Osteocyte (in vitro differentiated cells): ENCODE measurements at places on chromosomes 5 and 9. TPM values are rescaled to one million over a fixed set of nuclear protein-coding genes. Genes with fewer than 3 reads are reported as not detected.
A peak's percentile ranks its signal among the peaks of the same experiment; 100 is the strongest.

DNA sequence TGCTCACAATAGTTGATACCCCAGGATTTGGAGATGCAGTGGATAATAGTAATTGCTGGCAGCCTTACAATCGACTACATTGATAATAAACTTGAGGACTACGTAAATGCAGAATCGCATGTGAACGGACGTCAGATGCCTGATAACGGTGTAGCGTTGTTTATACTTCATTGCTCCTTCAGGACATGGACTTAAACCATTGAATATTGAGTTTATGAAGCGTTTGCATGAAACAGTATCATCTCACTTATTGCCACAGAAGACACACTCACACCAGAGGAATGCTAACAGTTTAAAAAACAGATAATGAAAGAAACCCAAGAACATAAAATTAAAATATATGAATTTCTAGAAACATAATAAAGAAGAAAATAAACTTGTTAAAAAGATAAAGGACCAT is 101.6 kb downstream of the GABBR2 start:
- DNase-seq, result no peak
- H3K4me3 ChIP-seq, result no peak overlapping the region
- peaks cover 5% of the 10 kb centered on the region for H3K27me3 ChIP-seq

The ARSI gene
- total RNA-seq, result 0.51 and 0.81 TPM in 2 replicates

GRCh38 chr5:144198386-144198785 is 27.7 kb downstream of the KCTD16 start:
- no peak overlapping the region for H3K4me3 ChIP-seq
- peak overlapping the region; percentile 3 for H3K27ac ChIP-seq
- H3K4me1 ChIP-seq, result peaks cover 7% of the 10 kb centered on the region
- no peak for DNase-seq
- H3K27me3 ChIP-seq, result peaks cover 22% of the 10 kb centered on the region

The DND1 gene
- 1.6 and 1.9 TPM in 2 replicates for total RNA-seq

The SNCAIP gene
- total RNA-seq, result 4.2 and 6.0 TPM in 2 replicates

GRCh38 chr9:81984928-81985327 is 3.6 kb upstream of the SPATA31D1 start:
- no peak overlapping the region for H3K4me3 ChIP-seq
- H3K36me3 ChIP-seq, result no peaks in the 10 kb centered on the region
- no peak overlapping the region for H3K27ac ChIP-seq
- no peaks in the 10 kb centered on the region for H3K4me1 ChIP-seq
- no peak for DNase-seq

DNA sequence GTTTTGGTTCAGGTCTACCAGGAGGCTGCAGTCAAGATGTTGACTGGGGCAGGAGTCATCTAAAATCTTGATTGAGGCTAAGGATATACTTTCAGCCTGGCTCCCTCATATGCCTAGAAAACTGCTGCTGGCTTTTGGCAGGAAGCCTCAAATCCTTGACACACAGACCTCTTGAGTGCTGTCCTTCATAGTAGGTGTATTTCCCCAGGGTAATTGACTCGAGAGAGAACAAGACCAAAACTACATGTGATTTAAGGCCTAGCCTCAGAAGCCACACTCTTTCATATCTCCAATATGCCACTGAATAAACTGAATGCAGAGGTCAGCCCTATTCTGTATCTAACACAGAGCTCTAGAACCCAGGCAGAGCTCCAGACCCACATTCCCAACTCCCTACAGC is 402.3 kb upstream of the ADAMTS16 start:
- no peaks in the 10 kb centered on the region for H3K36me3 ChIP-seq
- H3K27ac ChIP-seq, result no peak overlapping the region
- no peaks in the 10 kb centered on the region for H3K4me1 ChIP-seq
- DNase-seq, result no peak

GRCh38 chr5:43563321-43563720 is 6.4 kb upstream of the PAIP1 start:
- peaks cover 22% of the 10 kb centered on the region for H3K4me1 ChIP-seq
- no peak for DNase-seq
- H3K27ac ChIP-seq, result no peak overlapping the region
- no peaks in the 10 kb centered on the region for H3K36me3 ChIP-seq

DNA sequence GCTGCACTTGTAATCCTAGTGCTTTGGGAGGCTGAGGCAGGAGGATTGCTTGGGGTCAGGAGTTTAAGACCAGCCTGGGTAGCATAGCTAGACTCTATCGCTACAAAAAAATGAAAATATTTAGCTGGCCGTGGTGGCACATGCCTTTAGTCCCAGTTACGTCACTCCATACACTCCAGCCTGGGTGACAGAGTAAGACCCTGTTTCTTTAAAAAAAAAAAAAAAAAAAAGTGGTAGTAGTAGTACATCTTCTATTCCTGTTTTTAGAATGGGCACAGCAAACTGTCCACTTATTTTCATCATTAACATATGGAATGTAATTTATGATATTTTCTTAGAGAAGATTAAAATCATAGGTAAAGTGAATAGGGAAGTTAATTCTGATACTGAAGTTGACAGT is 48.2 kb downstream of the TRIO start:
- H3K4me3 ChIP-seq, result no peak overlapping the region
- H3K27ac ChIP-seq, result peak overlapping the region; percentile 96
- no peaks in the 10 kb centered on the region for H3K27me3 ChIP-seq
- no peaks in the 10 kb centered on the region for H3K36me3 ChIP-seq
- DNase-seq, result no peak

DNA sequence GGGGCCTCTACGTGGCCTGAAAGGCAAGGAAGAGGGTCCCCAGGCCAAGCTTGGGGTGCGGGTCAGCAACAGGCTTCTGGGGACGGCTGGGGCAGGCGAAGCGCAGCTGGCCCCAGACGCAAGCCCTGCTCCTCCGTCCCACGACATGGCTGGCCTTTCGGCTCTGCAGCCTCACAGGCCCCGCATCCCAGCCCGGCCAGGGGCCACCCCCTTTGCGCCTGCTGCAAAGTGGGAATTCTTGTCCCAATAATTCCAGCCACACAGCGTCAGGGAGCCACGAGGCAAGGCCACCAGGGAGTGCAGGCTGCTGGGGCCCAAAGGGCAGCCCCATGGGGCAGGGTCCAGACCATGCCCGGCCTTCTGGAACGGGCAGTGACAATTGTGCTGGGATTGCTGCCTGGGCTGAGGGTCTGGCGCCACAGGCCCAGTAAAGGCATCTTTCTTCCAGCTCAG is 1.1 kb upstream of the ENTPD2 start:
- H3K27ac ChIP-seq, result no peak overlapping the region
- no peak for DNase-seq
- peaks cover 25% of the 10 kb centered on the region for H3K4me1 ChIP-seq
- H3K27me3 ChIP-seq, result peaks cover 5% of the 10 kb centered on the region
- no peak overlapping the region for H3K4me3 ChIP-seq
- H3K36me3 ChIP-seq, result no peaks in the 10 kb centered on the region

DNA sequence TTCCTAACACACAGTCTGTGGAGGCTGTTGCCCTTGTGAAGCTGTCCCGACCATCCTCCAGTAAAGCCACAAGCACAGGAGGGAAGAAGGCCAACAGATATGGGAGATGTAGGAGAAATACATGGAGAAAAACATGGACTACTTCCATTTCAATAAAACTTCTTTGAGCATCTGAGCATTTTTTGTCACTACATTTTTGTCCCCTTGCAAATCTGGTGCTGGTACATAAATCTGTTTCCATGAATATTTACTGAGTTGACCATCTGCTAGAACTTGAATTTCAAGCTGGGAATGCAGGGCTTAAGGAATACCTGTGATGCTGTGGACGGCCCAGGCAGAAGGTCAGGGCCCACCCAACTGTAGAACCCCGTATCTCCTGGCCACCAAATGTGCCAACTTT is 43.9 kb upstream of the ICE1 start:
- peaks cover 25% of the 10 kb centered on the region for H3K4me1 ChIP-seq
- no peaks in the 10 kb centered on the region for H3K27me3 ChIP-seq
- no peaks in the 10 kb centered on the region for H3K36me3 ChIP-seq

DNA sequence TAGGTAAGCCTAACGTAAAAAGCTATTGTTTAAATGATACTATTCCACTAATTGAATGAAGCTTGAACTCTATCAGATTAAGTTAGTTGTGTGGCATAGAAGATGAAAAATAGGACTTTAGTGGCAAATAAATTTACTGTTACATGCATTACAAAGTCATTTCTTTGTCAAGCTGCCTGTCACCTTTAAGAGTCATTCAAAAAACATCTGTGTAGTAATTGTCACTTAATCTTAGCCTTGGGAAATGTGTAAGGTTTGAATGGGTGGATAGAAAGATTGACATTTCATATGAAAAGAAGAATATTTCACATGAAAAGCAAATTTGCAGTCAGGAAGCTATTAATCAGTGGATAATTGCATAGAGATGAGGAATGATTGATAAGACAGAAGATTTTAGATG is 473.5 kb downstream of the DNAH5 start:
- no peak overlapping the region for H3K27ac ChIP-seq
- no peaks in the 10 kb centered on the region for H3K4me1 ChIP-seq
- no peaks in the 10 kb centered on the region for H3K27me3 ChIP-seq
- DNase-seq, result no peak

The IFNE gene
- total RNA-seq, result not detected in 2 replicates
